ENCODE measurements at places on chromosomes 3 and 15.

DNA sequence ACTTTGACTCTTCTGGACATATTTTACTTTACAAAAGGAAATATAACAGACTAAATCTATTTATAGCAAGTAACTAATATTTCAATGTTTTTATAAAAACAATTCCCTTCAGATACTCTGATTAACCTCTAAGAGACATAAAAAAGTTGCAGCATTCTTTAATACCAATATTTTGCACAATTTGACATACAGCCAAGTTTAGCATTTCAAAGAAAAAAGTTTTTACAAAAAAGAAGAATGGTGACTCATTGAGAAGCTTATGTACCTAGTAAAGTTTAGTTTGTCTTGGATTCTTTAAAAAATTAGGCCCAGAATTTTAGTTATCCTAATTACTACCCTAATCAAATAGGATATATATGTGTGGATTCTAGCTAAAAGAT, 17.6 kb downstream of the DAZL start:
- H3K4me1 ChIP-seq, result no peaks in the 10 kb centered on the region
- no peaks in the 10 kb centered on the region for H3K27me3 ChIP-seq
- no peaks in the 10 kb centered on the region for H3K36me3 ChIP-seq
- no peak for DNase-seq
- H3K4me3 ChIP-seq, result no peak overlapping the region
- peak overlapping the region; percentile 27 for H3K27ac ChIP-seq

GRCh38 chr15:57540736-57541135, 51.0 kb upstream of the MYZAP start:
- H3K4me3 ChIP-seq, result no peak overlapping the region
- no peak overlapping the region for H3K27ac ChIP-seq
- no peaks in the 10 kb centered on the region for H3K36me3 ChIP-seq
- no peaks in the 10 kb centered on the region for H3K27me3 ChIP-seq
- H3K4me1 ChIP-seq, result peaks cover 3% of the 10 kb centered on the region
- no peak for DNase-seq

GRCh38 chr15:77497110-77497737, 76.5 kb downstream of the HMG20A start:
- H3K4me3 ChIP-seq, result peak overlapping the region; percentile 54
- no peaks in the 10 kb centered on the region for H3K27me3 ChIP-seq
- H3K27ac ChIP-seq, result peak overlapping the region; percentile 75
- peaks cover 51% of the 10 kb centered on the region for H3K4me1 ChIP-seq
- H3K36me3 ChIP-seq, result no peaks in the 10 kb centered on the region

GRCh38 chr3:37588758-37589157, 272.9 kb upstream of the CTDSPL start:
- no peak overlapping the region for H3K4me3 ChIP-seq
- DNase-seq, result no peak
- no peaks in the 10 kb centered on the region for H3K4me1 ChIP-seq
- H3K27ac ChIP-seq, result no peak overlapping the region
- no peaks in the 10 kb centered on the region for H3K27me3 ChIP-seq

GRCh38 chr15:94610485-94610884, 379.1 kb downstream of the MCTP2 start:
- no peak overlapping the region for H3K27ac ChIP-seq
- H3K27me3 ChIP-seq, result no peaks in the 10 kb centered on the region
- H3K4me1 ChIP-seq, result no peaks in the 10 kb centered on the region

GRCh38 chr15:65258375-65259262, 28.1 kb downstream of the PARP16 start:
- no peak overlapping the region for H3K4me3 ChIP-seq
- H3K4me1 ChIP-seq, result peaks cover 2% of the 10 kb centered on the region
- DNase-seq, result no peak
- H3K27ac ChIP-seq, result no peak overlapping the region

GRCh38 chr15:69039516-69040225, 25.2 kb downstream of the NOX5 start:
- no peak overlapping the region for H3K27ac ChIP-seq
- H3K27me3 ChIP-seq, result no peaks in the 10 kb centered on the region
- H3K4me1 ChIP-seq, result no peaks in the 10 kb centered on the region
- H3K36me3 ChIP-seq, result no peaks in the 10 kb centered on the region
- no peak for DNase-seq

GRCh38 chr3:53109891-53110771, 20.1 kb downstream of the RFT1 start:
- peaks cover 13% of the 10 kb centered on the region for H3K4me1 ChIP-seq
- H3K4me3 ChIP-seq, result no peak overlapping the region
- H3K27ac ChIP-seq, result no peak overlapping the region
- no peaks in the 10 kb centered on the region for H3K27me3 ChIP-seq
- peak; percentile 31 for DNase-seq
- H3K36me3 ChIP-seq, result peaks cover 28% of the 10 kb centered on the region

DNA sequence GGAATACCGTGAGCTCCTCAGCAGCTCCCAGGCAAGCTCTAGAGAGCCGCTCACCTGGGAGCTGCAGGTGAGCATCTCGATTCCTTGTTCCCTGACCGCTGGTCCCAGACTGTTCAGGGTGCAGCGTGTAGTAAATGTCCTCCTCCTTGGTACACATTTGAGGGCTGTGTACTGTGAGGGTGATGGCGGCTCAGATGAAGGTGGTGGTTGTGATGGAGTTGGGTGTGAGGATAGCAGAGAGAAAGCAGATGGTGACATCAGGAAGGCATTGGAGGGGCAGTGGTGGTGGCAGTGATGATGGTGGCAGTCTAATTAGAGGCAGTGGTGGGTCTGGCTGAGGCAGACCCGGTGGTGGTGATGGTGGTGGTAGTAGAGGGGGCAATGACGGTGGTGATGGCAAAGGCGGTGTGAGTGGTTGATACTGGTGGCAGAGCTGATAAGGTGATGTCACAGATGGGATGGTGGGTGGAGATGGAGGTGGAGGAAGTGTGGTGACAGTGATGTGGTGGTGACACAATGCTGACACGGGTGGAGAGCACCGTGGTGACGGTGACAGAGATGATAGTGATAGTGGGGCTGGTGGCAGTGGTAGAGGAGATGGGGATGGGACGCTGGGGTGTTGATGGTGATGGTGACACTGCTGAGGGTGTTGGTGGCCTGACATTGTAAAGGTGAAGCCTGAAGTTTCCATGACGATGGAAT, at the start of gene DNAJB8:
TSS of gene DNAJB8 (minus strand) at position 51 of the 702 bp plus-strand sequence. CDS start 3,645 bp downstream, outside the sequence.
- DNase-seq, result no peak
- no peak within 1 kb of the TSS for H3K27ac ChIP-seq
- H3K27me3 ChIP-seq, result peaks cover 5% of the 10 kb centered on the region

- no peaks in the 10 kb centered on the region for H3K27me3 ChIP-seq
- H3K4me1 ChIP-seq, result no peaks in the 10 kb centered on the region
- DNase-seq, result peak; percentile 72
- H3K36me3 ChIP-seq, result no peaks in the 10 kb centered on the region
- peak overlapping the region; percentile 51 for H3K4me3 ChIP-seq
Observed at GRCh38 chr3:32780735-32781210, 37.0 kb upstream of the TRIM71 start.

GRCh38 chr3:51620543-51620942, 50.5 kb upstream of the TEX264 start:
- H3K4me1 ChIP-seq, result peaks cover 8% of the 10 kb centered on the region
- no peak overlapping the region for H3K27ac ChIP-seq
- H3K27me3 ChIP-seq, result no peaks in the 10 kb centered on the region
- DNase-seq, result no peak

DNA sequence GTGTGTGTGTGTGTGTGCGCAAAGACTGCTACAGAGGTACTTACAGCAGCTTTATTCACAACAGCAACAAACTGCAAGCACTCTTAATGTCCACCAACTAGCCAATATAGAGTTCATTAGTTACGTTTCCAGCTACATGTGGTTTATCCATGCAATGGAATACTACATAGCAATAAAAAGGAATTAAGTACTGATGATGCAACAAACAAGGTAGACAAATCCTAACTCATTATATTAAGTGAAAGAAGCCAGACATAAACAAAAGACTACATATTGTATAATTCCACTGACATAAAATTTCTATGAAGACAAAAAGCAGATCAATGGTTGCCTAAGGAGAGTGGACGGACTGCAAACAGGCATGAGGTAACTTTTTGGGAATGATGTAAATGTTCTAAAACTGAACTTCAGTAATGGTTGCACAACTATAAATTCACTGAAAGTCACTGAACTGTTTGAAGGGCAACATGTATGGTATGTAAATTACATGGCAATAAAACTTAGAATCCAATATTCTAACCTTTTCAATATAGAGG, 433.7 kb downstream of the SHQ1 start:
- no peaks in the 10 kb centered on the region for H3K27me3 ChIP-seq
- H3K27ac ChIP-seq, result no peak overlapping the region
- H3K4me1 ChIP-seq, result peaks cover 4% of the 10 kb centered on the region
- DNase-seq, result no peak

DNA sequence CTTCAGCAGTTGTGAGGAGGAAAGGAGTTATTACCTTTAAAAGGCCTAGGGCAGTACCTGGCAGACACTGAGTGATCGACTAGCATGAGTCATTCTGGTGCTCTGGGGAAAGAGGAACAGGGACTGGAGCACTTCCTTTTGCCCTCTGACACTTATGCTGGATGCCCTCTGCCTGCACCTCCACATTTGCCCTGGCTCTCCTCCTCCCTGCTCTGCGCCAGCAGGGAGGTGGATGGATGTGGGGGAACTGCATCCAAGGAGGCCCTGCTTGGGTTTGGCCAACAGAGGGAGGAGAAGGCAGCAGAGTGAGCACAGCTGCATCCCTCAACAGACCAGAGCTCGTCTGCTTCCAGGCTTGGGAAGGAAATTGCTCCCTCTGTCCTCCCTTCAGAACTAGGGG, 75.0 kb downstream of the SEMA5B start:
- no peaks in the 10 kb centered on the region for H3K27me3 ChIP-seq
- no peak overlapping the region for H3K4me3 ChIP-seq
- no peak for DNase-seq
- H3K4me1 ChIP-seq, result peaks cover 8% of the 10 kb centered on the region
- H3K27ac ChIP-seq, result no peak overlapping the region

- H3K4me3 ChIP-seq, result no peak overlapping the region
- no peaks in the 10 kb centered on the region for H3K36me3 ChIP-seq
- H3K27ac ChIP-seq, result no peak overlapping the region
- H3K4me1 ChIP-seq, result no peaks in the 10 kb centered on the region
- H3K27me3 ChIP-seq, result peaks cover 27% of the 10 kb centered on the region
Observed at GRCh38 chr3:122258757-122259371, 66.2 kb upstream of the CSTA start.

GRCh38 chr3:161851941-161852566, 355.4 kb downstream of the OTOL1 start:
- H3K4me3 ChIP-seq, result no peak overlapping the region
- no peaks in the 10 kb centered on the region for H3K36me3 ChIP-seq
- no peaks in the 10 kb centered on the region for H3K27me3 ChIP-seq
- H3K27ac ChIP-seq, result no peak overlapping the region
- H3K4me1 ChIP-seq, result no peaks in the 10 kb centered on the region

GRCh38 chr3:81349816-81350340, 411.6 kb downstream of the GBE1 start:
- no peak overlapping the region for H3K27ac ChIP-seq
- H3K4me3 ChIP-seq, result no peak overlapping the region
- H3K27me3 ChIP-seq, result no peaks in the 10 kb centered on the region
- DNase-seq, result no peak

DNA sequence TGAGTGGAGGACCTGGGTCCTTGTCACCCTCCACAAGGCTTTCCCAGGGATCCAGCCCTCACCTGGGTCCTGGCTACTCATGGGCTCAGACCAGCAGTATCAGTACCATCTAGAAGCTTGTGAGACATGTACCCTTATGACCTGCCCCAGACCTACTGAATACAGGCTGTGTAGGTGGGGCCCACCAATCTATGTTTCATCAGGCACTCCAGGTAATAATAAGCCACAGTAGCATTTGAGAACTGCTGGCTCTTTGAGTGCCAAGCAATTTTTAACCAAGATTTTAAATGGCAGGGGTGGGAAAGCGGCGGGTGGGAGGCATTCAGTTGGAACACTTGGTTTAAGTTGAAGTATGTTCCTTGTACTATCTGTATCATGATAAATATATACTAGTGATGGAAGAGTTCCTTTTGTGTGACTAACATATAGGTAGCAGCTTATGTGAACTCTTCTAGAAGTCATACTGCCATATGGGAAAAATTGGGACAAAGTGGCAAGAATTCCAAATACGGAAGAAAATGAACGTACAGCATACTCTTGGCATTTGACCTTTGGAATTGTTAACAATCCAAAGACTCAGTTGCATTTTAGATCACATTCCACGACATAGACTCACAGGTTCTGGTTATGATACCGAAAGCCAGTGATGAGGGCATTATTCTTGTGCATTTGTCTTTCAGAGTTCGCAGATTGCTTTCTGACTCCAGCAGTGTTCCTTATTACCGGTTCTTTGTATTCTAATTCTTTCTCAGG, 190.4 kb downstream of the GHSR start:
- peak overlapping the region; percentile 67 for H3K27ac ChIP-seq
- no peaks in the 10 kb centered on the region for H3K27me3 ChIP-seq
- no peak overlapping the region for H3K4me3 ChIP-seq
- peaks cover 23% of the 10 kb centered on the region for H3K4me1 ChIP-seq

DNA sequence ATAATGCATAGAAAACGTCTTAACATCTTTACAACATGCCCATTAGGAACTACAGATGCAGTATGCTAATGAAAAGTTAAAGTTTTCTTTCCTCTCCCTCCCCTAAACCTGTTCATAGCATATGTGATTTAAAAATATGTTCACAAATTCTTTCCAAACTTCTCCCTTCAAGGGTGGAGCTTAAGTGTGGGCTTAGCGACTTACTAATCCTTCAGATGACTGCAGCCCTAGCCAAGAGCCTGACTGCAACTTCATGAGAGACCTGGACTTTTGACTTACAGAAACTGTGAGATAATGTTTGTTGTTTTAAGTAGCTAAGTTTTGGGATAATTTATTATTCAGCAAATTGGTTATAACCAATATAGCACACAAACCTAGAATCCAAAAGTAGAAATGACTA, 22.0 kb upstream of the ANXA2 start:
- H3K4me3 ChIP-seq, result no peak overlapping the region
- no peak for DNase-seq
- H3K27me3 ChIP-seq, result no peaks in the 10 kb centered on the region
- H3K27ac ChIP-seq, result no peak overlapping the region
- H3K36me3 ChIP-seq, result no peaks in the 10 kb centered on the region
- peaks cover 33% of the 10 kb centered on the region for H3K4me1 ChIP-seq

- H3K4me3 ChIP-seq, result no peak overlapping the region
- DNase-seq, result peak; percentile 57
- peak overlapping the region; percentile 68 for H3K27ac ChIP-seq
Observed at GRCh38 chr3:194756791-194757325, 71.2 kb downstream of the FAM43A start.

GRCh38 chr3:194824701-194825111, 139.0 kb downstream of the FAM43A start:
- no peak overlapping the region for H3K4me3 ChIP-seq
- no peak for DNase-seq
- no peaks in the 10 kb centered on the region for H3K36me3 ChIP-seq

DNA sequence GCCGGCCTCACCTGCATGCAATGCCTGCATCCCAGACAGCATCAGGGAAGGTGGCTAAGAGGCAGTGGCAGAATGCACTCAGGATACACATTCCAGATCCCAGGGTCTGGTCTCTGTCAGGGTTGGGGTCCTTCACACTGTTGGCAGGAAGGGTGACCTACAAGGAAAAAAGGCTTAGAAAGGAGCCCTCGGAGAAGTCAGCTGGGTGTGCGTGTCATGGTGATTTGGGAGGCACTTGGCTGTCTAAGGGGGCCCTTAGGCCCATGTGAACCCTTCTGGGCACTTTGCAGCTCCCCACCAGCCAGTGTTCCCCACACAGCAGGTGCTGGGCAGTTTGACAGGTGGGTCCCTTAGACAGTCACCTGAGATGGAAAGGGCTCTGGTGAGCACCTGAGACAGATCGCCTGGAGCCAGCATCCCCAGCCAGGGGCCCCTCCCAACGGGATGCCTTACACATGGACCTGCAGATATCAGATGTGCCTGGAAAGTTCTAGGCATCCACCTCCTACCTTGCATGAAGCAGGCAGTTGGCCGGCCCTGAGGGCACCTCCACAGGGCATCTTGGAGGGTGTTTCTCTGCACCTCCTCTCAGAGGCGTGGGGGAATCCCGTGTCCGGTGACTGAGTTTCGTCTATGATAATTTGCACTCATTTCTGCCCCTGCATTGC, 131.6 kb downstream of the LRRK1 start:
- H3K27ac ChIP-seq, result no peak overlapping the region
- H3K36me3 ChIP-seq, result peaks cover 23% of the 10 kb centered on the region
- no peaks in the 10 kb centered on the region for H3K27me3 ChIP-seq
- H3K4me1 ChIP-seq, result no peaks in the 10 kb centered on the region

All from SK-N-SH (cell line).